ENCODE measurements at places on chromosomes 6 and 20.

DNA sequence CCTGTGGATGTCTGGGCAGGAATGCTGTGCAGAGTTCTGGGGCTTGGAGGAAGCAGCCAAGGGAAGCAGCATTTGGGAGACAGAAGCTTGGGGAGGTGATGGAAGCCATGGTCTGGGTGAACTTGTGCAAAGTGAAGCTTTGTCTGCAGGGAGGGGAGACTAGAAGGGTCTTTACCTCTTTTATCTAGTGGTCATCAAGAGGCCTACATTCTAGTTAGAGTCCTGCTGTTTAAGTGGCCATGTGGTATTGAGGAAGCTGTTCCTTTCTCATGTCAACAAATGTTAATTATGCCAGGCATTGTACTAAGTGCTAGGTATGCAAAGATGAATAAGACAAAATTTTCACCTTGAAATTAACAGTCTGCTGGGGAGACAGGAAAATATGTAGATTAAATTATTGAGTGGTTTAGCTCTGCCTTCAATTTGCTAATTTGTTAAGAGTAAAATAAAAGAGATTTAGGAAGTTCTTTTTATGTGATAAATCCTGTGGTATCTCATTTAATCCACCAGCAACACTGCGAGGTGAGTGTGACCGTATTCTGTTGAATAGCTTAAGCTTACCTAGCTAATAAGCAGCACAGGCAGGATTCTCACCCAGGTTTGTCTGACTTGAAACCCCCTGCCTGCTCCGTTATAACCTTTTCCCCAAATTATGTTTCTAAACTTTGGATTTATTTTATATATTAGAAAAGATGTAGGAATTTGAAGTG, 43.1 kb downstream of the ARID1B start:
- DNase-seq: no peak

- DNase-seq: no peak
Observed at GRCh38 chr6:167552961-167553735, 228.3 kb downstream of the TTLL2 start.

DNA sequence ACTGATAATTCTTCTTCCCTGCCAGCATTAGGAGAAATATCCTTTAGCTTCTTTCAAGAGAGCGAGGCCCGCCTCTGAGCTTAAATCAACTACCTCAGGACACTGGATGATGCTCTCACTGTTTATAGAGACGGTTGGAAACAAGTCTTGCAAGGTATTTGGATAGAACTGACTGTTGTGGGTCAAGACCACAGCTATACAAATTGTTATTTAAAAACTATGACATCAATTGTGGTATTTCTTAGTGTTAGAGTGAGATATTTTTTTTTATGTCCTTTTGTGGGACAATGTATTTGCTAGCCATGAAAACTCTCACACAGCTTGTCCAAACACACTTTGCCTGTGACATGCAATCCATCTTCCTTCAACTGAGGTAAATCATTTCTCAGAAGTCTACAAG, 136.3 kb upstream of the PHACTR1 start:
- no peak for DNase-seq

GRCh38 chr6:110939429-110940200, 18.9 kb upstream of the GTF3C6 start:
- no peak for DNase-seq

DNA sequence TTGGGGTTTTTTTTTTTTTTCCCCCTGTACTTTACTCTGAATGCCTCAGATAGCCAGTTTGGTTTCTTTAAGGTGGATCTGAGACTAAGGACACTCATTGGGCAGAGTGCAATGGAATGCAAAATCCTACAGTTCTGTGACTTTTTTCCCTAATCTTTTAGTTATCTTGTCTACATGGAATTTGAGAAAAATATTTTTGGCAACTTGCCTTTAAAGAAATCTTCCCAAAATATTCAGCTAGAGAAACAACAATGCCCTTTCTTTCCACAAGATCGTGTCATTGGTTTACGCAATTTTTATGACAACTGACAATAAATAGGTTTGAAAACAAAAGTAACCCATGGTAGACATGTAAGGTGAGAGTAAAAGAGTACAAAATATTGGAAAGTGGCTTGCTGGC, 171.7 kb upstream of the LAMP5 start:
- DNase-seq: no peak

GRCh38 chr20:58808271-58809046, 42.2 kb downstream of the GNAS-AS1 start:
- no peak for DNase-seq

DNA sequence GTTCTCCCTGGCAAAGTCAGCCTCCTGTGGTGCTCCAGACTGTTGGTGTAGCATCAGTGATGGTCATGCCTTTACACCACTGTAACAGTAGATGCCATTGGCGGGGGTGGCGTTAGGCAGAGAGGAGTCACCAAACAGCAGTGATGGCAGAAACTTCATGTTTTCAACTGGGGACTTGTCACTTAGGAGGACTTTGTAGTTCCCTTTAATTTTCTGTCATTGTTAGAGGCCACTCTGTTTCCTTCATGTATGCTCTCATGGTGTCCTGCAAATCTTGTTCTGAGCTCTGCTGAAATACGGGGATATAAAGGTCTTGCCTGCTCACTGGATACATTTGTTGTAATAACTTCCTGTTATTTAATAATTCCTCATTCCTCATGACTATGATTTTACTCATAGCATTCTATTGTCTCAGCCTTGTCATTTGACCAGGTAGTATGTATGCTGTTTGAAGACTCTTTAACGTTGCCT, 4.6 kb downstream of the MAP3K4 start:
- DNase-seq: no peak

GRCh38 chr20:50569864-50570836, 60.0 kb downstream of the PTPN1 start:
- DNase-seq: no peak

DNA sequence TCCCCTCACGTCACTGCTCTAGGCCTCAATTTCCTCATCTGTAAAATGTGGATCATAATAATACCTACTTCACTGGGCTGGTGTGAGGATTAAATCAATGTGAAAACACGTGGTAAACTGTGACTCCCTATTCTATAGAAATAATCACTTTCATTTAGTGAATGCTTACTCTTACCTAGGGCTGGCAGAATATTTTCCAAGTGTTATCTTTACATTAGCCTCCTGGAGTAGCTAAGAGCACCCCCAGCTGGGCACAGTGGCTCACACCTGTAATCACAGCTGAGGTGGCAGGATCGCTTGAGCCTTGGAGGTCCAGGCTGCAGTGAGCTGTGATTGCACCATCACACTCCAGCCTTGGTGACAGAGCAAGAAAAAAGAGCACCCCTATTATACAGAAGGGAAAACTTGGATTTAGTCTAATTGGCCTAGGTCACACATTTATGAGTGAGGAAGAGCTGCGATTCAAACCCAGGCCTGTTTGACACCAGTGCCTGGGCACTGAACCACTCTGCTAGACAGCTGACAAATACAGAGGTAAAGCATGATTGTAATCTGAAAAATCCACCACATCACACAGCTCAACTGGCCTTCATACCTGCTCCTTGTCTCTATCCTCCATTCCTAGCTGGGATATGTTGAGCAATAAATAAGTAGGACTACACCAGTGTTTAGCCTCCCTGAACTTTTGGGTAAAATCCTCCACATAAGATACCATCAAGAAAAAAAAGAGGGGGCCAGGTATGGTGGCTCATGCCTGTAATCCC, 1.4 kb upstream of the SNTA1 start:
- DNase-seq: peak; percentile 40

DNA sequence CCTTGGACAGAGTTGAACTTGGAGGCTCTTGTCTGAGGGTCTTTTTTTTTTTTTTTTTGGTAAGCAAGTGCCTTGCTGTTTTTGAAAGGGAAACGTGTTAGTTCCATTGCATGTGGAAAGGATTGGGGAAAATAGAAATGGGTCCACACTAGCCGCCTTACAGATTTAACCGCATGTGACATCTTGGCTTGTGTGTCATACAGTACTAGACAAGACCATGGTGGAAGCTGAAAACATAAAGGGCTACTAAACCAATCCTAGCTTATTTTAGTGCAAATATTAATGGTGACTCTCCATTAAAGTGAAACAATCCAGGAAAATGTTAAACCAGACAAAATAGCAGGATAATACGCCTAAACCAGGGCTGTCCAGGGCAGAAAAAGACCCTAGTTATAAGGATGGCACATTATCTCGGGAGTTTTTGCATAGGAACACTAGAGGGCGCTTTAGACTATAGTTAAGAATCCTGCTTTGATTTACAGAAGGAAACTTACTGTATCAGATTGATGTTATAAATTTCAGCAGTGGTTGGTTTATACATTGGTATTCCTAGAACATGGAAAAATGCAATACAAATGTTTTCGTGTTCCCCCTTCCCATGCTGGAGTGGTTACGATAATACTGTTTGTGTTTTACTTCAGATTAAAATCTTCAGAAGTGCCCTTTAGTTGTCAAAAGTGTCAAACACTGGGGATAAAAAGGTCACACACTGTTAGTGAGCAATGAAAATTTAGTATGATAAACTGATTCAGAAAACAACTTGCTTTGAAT, 59.8 kb upstream of the DEK start:
- DNase-seq: peak; percentile 72

GRCh38 chr6:43291708-43292107, 6.4 kb upstream of the SLC22A7 start:
- no peak for DNase-seq

Data from NCI-H2171 treated with DMSO at 0.1 percent for 48 hours (cell line).